Stimulated activated CD8-positive, alpha-beta memory T cell treated with anti-CD3 and anti-CD28 coated beads, Interleukin-4, amount 100 ng/mL, for 1 hour (primary cell): ENCODE measurements at places on chromosomes 11 and 22.

DNA sequence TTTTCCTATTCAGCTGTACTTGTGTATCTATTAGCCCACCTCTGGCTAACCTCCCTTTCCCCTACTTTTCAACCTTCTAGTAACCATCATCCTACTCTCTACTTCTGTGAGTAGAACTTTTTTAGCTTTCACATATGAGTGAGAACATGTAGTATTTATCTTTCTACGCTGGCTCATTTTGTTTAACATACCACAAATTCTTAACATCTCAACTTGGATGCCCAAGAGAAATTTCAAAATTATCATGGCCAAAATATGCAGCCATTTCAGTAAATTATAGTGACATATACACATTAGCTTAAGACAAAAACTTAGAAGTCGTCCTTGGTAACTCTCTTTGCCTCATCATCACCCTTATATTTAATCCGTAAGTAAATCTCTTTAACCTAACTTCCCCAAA, 34.7 kb downstream of the LUZP2 start:
- DNase-seq, result no peak

DNA sequence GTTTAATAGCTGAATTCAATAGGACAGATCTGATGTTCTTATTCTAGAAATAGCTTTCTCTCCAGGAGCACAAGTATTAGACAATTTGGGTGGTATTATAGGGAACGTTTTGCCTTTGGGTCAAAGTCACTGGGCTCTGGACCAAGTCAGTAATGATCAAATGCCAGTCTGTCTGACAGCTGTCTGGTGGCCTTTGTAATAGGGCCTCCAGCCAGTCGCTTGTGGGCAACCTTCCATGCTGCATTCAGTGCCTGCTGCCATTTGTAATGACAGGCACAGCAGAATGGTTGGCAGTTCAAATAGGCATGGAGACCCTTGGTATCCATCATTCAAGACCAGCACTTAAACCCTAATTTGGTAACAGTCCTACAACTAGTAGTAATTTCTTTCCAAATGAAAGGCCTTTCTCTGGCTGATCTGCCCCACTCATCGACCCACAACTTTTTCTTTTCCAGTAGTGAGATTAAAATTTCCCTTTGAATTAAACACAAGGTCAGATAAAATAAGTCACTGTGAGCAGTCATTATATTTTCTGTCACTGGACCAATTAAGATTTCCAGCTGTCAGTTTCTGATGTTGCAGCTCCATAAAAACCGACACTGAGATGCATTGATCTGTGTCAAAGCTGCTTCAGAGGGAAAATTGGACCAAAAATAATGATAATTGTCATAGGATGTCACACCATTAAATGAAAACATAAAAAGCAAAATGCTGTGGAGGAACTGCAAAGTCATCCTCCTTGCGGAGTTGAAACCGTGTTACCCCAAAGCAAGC, 1038.1 kb downstream of the LRRC4C start:
- DNase-seq, result no peak

- DNase-seq, result no peak
These were observed 7.0 kb downstream of the MSANTD4 start for GRCh38 chr11:106015066-106015465.

GRCh38 chr11:43150697-43151096, 161.1 kb upstream of the API5 start:
- DNase-seq, result no peak

DNA sequence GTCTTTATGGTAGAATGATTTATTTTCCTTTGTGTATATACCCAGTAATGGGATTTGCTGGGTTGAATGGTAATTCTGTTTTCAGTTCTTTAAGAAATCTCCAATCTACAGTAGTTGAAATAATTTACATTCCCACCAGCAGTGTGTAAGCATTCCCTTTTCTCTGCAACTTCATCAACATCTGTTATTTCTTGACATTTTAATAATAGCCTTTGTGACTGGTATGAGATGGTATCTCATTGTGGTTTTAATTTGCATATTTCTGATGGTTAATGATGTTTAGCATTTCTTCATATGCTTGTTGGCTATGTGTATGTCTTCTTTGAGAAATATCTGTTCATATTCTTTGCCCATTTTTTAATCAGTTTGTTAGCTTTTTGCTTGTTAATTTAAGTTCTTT, 901.2 kb downstream of the METTL15 start:
- DNase-seq, result no peak

DNA sequence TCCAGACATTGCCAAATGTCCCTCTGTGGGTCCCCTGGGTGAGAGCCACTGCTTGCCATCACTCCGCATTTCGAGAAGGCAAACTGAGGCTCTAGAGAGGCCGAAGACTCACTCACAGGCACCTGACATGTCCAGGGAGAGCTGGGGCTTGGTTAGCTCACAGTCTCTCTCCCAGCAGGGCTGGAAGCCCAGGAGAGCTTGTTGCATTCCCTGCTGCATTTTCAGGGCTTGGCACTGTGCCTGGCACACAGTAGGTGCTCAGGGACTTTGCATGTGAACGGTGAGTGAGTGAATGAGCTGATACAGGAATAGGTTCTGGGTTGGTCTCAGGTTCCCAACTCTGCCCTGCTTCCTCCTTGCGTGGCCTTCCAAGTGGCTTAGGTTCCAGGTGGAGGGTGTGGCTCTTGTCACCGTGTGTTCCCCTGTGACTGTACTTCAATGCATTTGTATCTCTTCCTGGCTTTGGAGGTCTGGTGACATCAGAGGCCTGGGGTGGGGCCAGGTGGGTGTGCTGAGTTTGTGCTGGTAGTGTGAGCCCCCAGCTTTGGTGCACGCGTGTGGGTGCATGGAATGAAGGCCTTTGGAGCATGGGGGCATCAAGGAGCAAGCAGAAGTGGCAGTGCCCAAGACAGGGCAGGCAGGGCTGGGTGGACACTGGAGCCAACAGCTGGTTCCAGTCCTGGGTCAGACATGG, 18.4 kb upstream of the SMIM38 start:
- DNase-seq, result no peak

DNA sequence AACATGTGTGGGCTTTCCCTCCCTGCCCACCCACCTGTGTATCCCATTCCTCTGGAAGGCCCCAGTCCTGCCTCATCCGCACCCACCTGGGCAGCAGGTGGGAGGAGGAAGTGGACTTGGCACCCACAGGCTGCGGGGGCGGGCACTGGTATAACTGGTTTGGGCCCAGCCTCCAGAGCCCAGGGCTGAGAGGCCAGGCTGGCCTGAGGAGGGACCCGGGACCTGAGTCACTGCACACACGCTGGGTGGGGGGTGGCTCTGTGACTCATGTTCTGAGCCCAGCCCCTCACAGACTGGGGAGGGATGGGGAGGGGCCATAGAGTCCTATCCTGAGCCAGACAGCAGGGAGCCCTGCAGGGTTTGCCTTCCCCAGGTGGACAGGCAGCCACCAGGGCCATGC, 16.7 kb downstream of the PHLDA2 start:
- DNase-seq, result no peak

DNA sequence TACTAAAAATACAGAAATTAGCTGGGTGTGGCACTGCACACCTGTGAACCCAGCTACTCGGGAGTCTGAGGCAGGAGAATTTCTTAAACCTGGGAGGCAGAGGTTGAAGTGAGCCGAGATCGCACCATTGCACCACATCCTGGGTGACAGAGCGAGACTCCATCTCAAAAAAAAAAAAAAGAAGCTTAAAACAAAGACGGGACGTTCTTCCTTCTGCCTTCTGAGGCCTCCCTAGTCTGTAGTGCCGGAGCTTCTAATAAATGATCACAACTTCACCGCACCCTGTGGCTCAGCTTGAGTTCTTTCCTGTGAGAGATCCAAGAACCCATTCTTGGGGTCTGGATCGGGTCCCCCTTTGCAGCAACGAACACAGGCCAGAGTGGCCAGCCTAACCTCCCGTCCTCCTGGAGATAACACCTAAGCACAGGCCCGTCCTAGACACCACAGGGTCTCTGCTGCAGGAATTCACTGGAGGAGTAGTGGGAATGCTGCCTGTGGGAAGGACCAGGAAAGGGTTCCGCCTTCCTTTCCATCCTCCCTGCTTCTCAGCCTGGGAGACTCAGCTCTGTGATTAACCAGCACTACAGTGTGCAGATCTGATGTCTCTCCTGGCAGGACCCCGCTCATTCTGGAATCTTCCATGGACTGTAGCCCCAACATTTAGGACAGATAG, 2.2 kb upstream of the APOBEC3H start:
- DNase-seq, result no peak

DNA sequence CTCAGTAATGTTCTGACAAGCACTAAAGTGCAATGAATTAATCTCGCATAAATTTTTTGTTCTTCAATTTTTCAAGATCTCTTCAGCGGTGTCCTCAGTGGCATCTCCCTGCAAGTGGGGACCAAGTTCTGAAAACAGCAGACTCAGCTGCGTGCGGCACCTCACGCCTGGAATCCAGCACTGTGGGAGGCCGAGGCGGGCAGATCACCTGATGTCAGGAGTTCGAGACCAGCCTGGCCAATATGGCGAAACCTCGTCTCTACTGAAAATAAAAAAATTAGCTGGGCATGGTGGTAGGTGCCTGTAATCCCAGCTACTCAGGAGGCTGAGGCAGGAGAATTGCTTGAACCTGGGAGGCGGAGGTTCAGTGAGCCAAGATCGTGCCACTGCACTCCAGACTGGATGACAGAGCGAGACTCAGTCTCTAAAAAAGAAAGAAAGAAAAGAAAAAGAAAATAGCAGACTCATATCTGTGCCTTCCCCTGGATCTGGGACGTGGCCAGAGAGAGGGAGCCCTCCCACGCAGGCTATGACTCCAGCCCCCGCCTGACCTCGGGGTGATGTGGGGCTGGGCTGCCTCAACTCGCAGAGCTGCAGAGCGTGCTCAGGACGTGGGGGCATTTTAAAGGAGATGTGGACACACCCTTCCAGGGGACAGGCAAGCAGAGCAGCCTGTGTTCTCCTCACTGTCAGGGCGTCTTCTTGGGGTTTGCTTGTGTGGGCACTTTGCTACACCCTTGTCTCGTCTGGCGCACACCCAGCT, 346.6 kb downstream of the BRD1 start:
- DNase-seq, result no peak

DNA sequence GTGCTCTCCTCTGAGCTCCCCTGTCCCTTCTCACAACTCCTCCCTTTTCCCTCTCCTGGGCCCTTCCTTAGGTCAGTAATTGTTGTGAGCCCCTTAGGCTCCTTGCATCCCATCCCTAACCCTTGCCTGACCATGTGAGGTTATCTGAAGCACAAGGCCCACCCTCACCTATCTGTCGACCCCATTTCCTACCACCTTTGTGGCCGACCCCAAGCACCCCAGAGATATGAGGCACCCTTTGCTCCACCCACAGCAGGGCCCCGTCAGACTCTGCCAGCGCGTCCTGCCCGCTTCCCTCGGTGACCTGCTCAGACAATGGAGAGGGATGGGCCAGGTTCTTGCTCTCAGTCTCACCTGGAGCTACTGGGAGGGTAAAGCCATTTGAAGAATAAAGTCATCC, 1.3 kb downstream of the GNG3 start:
- no peak for DNase-seq

DNA sequence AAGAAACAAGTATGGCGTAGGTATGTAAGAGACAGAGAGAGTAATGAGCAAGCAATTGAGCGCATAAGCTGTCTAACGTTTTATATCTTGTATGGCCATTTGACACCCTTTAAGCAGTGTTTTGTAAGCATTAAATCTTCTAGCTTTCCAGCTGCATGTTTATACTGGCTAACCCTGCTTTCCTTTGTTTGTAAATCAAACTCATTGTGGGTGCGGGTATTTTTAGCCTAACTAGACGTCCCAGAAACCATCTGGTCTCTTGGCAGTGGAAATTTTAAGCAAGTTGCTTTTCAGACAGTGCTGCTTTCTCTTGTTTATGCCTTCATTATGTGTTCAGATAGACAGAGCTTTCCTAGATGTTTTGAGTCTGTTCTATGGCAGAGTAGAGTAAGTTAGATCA, 73.5 kb downstream of the RNF169 start:
- no peak for DNase-seq

DNA sequence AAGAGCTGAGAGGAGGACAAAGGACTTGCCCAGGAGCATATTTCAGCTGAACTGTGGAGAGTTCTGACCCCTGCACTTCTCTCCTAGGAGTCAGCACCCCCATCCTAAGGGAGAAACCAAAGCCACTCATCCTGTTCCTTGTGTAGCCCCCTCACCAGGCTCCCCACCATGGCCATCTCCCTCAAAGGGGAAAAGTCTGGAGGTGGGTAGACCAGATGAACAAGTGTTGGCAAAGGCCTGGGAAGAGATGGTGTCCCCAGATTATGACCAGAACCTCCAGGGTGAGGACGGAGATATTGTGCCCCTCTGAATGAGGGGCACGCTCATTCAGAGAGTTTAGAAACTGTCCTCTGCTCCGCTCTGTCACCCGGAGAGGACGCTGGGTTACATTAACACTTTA, 880.0 kb downstream of the BRD1 start:
- no peak for DNase-seq

- DNase-seq, result no peak
These were observed 68.7 kb upstream of the GDPD4 start for GRCh38 chr11:77370217-77370616.

- no peak for DNase-seq
These were observed 123.7 kb upstream of the TRPC6 start for GRCh38 chr11:101707477-101707876.

DNA sequence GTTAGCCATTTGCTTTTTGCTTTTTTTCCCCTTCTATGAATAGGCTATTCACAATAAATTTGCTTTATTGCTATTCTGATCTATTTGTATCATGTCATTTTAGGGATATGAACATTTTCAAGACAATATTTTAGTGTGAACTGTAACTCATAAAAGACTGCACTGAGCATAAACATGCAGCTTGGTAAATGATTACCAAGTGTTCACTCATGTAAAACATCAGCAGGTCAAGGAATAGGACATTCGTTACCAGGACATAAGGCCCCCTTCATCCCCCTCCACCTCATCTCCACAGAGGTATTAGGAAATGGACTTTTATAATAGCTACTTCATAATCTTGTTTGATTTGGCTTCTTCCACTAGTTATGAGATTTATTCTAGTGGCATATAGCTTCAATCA, 12.4 kb downstream of the NLRP14 start:
- no peak for DNase-seq

- DNase-seq, result no peak
These were observed 32.8 kb downstream of the NRXN2 start for GRCh38 chr11:64690235-64690634.

DNA sequence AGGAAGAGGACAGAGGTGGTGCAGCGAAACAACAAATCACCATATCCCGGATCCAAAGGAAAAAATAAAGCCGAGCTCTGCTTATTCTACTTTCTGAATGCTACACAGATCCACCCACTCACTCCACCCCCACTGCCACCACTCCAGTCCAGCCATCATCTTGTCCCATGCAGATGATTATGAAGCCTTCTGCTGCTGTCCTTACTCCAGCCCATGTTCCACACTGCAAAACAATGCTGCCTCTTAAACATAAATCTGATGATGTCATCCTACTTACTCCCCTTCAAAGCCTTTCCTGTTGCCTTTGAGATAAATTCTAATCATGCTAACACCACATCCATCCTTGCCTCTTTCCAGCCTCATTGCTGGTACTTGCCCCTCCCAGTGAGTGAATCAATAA, 6.5 kb upstream of the DRD2 start:
- no peak for DNase-seq

DNA sequence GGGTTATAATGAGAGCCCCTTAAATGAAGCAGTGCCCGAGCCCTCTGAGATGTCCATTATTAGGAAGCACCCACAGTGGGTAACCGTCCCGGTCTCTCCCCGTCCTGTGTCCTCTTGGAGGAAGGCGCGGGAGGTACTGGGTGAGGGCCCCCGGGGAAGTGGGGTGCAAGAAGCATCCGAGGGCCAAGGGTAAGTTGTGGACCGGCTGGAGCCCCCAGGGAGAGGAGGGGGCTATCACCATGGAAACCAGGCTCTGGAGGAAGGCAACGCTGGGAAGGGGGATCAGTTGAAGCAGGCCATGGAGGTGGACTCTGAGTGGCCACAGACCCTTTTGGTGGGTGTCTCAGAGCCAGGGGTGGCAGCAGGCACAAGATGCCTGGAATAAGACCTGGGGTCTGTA, 173.6 kb downstream of the ST3GAL4 start:
- no peak for DNase-seq
